ENCODE measurements at places on chromosomes 2 and 18. TPM values are rescaled to one million over a fixed set of nuclear protein-coding genes. Genes with fewer than 3 reads are reported as not detected.

DNA sequence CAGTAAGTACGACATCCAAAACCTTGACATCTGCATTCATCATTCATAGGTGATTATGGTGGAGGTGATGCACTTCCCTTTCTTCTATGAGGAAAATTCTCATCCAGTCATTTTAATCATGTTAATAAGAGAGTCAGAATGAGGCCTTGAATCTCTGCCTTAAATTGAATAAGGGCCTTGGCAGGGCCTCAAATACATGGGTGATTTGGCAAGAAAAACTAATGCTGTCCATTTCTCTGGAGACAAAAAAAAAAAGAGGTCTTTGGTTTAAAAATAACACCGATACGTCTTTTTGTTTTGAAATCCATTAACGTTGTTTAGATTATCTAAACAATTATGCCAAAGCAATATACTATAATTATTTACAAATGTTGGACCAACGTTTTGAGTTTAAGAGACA lies 8.1 kb downstream of the COLEC12 start:
- DNase-seq, result no peak

DNA sequence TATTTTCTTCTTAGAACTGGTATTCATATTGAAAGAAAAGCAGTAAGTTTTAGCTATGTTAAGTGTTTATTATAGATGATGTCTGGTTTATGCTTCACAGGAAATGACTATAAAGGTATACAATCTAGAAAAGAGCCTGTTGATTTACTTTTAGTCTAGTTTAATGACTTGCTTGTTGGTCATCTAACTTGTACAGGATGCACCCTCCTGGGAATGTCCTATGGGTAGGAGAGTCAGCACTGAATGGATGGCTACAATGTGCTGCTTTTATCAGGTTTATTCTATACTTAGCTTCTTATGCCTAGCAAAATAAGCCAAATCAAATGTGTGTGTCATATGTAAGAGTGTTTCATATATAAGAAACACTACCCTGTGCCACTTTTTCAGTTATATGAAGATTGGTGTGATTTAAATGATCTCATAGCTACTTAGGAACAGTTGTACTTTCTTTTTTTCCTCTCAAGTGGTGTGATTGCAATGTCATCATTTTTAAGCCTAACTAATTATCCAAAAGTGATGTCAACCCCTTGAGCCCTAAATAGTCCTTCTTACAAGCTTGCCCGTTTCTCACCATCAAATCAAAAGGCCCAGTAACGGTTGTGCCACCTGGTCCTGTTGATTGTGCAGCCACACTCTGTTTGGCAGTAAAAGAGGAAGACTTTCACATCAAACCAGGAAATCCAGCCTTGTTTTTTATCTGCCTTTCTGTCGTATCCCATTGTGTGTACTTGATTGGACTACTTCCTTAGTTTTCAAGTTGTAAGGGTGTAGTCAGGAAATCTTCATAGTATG lies 176.0 kb downstream of the DIS3L2 start:
- no peak for DNase-seq

GRCh38 chr2:221312634-221313033 lies 259.5 kb downstream of the EPHA4 start:
- no peak for DNase-seq

DNA sequence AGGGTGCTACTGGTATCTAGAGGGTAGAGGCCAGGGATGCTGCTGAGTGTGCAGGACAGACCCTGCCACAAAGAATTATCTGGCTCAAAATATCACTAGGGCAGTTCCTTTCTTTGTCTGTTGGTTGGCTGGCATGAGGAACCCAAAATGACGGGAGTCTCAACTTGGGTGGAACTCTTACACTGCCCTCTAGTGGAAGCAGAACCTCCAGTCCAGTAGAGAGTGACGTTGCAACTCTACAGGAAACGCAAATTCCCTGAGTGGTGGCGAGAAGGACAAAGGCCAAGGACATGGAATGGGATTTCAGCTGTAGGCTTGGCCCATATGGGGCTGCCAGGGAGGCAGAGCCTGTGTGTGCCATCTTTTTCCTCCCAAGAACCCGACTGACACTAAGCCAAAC lies 47.1 kb downstream of the COPS8 start:
- no peak for DNase-seq

DNA sequence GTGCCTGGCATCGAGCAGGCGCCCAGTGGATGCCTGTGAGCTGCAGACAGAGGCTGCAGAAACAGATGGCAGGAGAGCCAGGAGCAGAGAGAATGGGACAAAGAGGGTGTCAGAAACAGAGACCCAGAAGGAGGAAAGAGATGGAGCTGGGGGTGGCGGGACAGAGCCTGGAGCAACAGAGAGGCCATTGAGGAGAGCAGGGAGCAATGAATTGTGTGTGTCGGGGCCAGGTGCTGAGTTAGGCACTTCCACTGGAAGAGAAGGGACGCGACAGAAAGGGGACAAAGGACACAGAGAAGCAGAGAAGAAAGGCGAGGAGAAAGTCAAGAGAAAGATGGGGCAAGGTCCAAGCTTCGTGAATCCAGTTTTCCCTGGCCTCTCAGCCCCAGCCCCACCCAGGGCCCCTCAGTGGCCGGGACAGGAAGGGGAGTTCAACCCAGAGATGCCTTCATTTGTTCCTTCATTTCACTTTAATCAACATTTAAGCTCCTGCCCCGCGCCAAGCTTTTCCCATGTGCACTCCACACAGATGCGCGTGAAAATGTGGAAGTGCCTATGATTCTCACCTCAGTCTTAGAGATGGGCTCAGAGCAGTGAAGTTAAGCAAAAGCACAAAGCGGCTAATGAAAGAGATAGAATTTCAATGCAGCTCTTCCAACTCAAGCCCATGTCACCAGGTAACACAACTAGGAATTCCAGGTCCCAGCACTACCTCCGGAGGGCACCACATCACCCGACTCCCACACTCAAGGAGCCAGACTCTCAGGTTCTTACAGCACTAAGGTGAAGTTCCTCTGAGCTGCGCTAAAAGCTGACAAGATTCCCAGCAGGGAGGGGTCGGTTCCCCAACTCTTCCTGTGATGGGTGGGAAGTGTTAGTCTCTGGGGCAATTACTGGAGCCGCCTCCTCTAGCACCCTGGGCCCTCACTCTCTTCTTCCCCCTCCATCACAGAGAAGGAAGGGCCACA lies 55.1 kb downstream of the TNS1 start:
- DNase-seq, result no peak

DNA sequence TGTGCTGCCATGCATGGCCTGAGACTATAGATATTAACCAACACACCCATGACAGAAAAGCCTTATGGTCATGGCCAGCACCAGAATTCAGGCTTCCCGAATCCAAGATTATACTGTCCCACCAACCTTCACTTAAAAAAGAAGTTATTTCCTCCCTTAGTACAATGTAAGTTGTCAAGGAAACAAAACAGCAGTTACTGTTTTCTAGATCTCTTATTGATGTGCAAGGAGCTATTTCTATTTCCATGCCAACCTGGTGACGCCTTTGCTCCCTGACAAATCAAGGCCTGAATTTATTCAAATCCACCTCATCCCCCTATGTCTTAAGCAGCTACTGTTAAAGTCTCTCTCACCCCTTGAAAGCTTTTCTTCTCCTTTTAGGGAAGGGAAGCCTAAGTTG lies 249.3 kb downstream of the ZNF521 start:
- DNase-seq, result no peak

PLGLB2 gene
- total RNA-seq, result 7.0 TPM

GLI2 gene
- 33.2 TPM for total RNA-seq

MC5R gene
- total RNA-seq, result not detected

MYCN gene
- total RNA-seq, result 0.54 TPM

Measured in osteocyte (in vitro differentiated cells).